ENCODE measurements at places on chromosomes 5 and 9.

DNA sequence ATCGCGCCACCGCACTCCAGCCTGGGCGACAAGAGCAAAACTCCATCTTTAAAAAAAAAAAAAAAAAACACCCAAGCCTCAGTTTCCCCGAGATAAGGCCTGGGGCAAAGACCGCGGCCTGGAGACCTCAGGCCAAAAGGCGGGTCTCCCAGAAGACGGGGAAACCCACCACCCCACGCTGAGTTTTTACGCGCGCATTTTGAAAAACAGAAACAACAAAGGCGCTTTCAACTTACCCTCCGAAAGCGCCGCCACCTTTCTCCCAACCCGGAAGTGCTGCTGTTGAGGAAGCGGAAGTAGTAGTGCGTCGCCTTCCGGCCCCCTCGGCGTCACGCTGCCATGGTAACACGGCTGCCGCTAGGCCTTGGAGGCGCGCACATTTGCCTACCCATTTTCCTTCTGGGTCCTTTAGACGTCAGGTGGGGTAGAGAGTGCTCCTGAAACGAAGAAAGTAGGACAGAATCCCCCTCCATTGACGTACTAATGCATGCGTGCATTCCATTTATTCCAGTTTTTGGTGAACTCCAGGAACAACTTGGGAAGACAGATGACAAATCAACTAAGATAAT is at the start of gene TTF1:
TSS of gene TTF1 (minus strand) at position 287 of the 569 bp plus-strand sequence. CDS start 4,019 bp downstream, outside the sequence.
- DNase-seq = peak; percentile 91

DNA sequence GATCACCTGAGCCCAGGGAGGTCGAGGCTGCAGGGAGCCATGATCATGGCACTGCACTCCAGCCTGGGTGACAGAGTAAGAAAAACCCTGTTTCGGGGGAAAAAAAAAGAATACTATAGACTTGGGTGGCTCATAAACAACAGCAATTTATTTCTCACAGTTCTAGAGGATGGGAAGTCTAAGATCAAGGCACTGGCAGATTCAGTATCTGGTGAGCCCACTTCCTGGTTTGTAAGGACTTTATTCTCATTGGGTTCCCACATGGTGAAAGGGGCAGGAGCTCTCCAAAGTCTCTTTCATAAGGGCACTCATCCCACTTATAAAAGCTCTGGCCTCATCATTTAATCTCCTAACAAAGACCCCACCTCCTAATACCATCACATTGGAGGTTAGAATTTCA is 8.7 kb downstream of the HINT1 start:
- no peak for DNase-seq

DNA sequence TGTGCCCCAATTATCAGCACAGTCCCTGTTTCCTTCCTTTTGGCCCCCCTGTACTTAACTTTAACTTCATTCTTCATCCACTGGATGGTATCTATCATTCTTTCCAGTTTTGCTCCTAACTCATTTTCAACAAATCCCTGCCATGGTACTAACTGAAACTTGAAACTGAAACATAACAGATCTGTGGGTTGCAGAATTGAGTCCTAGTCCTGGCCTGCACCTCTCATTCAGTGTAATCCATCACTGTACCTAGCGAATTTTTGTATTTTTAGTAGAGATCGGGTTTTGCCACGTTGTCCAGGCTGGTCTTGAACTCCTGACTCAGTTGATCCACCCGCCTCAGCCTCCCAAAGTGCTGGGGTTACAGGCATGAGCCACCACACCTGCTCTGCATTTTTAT is 15.3 kb upstream of the PIK3R1 start:
- no peak for DNase-seq

- no peak for DNase-seq
These were observed 291.2 kb upstream of the PTPRD start for GRCh38 chr9:10903969-10904368.

DNA sequence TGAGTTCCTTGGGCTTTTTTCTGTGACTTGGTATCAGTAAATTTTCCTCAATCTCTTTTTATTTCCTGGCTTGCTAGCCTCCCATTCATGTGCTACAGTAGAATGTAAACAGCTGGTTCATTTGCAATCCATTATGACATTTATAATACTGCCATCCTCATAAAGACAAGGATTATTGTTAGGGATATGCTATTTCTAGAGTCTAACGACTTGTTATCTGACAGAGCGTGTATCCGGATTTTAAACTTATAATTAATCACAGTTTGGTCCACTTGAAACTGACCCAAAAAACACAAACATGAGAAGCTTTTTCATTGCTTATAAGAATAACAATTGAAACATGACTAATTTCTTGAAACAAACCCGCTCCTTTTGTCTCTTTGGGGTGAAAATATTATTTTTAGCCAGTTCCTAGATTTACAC is 585.8 kb downstream of the TLE4 start:
- no peak for DNase-seq

DNA sequence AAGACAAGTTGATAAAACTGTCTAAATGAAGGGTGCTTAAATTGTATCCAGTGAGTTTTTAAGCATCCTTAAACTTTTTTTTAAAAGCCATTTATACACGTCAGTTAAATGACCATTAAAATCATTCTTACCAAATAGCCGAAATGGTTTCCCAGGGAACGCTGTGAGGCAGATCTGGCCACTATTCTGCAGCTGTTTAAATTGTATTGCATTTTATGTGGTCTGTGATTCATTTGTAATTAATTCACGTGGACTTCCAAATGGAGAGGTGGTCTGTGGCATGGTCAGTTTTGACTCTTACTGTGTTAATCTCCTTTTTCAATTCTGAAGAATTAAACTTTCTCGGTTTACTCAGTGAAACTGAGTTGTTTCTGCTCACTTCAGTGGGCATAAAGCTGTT is 113.7 kb upstream of the OTULINL start:
- DNase-seq = no peak

GRCh38 chr5:9663891-9664290 is 33.7 kb upstream of the TAS2R1 start:
- no peak for DNase-seq
